Motor neuron (in vitro differentiated cells): ENCODE measurements at places on chromosomes 4 and X. TPM values are rescaled to one million over a fixed set of nuclear protein-coding genes. Genes with fewer than 3 reads are reported as not detected.

DNA sequence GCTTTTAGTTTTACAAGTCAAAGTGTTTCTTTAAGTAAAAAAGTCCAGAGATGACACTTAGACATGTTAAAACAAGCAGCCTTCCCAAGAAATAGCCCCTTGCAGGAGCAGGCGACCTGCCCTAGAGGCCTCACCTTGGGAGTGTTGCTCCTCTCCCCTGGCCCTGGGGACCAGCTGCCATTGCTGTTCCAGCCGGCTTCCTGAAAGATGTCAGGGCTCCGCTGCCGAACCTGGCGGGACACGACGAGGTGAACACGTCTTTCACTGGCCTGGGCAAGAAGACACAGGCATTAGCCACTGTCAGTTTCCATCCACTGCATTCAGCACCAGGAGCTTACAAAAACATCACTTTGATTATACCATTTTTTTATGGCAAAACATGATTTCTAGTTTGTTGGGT lies 104.1 kb downstream of the FIP1L1 start:
- no peak for ATAC-seq

- no peak for ATAC-seq
These were observed 17.7 kb downstream of the UPRT start for GRCh38 chrX:75291611-75292010.

- ATAC-seq = no peak
These were observed 247.7 kb upstream of the FTHL17 start for GRCh38 chrX:31319586-31319985.

DNA sequence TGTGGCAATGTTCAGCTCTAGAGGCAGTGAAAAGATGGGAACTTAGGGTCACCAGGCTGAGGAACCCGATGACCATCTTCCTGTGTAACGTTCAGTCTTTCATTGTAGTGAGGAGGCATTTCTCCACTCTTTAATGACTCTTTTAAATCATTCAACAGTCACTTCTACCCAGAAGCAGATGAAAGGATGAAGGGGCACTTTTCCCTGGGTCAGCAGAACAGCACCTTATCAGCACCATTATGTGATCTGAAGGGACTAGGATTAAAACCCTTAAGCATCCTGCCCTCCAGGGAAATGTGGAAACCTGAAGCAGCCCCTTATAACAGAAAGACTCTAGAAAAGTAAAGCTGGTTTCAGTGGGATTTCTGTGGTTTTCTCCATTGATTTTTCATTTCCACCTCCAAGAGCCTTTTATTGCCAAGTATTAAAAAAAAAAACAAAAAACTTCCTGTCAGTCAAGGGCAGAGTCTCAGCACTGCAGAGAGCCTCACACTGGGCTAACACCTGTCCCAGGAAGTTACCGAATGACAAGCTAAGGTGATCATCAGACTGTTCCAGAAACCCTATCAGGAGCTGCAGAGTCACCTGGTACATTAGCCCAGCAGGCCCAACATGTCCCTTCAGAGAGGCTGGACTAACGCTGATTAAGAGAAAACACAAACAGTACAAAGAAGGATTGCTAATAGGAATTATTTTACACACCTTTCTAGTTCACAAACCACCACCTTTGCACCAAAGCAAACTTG lies 185.9 kb downstream of the SHROOM3 start:
- no peak for ATAC-seq

DNA sequence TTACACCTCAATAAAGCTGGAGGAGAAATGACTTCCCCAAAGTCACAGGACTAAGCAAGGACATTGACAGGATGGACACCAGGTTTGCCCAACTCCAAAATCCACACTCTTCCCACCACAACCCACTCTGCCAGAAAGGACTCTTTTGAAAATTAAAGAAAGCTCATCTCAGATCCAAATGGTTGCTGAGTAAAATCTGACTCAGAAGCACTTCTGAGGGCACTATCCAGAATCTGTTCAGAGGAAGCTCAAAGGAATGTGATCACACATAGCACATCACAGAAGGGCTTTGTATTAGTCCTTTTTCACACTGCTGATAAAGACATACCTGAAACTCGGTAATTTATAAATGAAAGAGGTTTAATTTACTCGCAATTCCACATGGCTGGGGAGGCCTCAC lies 155.5 kb downstream of the RAB28 start:
- ATAC-seq = no peak

DNA sequence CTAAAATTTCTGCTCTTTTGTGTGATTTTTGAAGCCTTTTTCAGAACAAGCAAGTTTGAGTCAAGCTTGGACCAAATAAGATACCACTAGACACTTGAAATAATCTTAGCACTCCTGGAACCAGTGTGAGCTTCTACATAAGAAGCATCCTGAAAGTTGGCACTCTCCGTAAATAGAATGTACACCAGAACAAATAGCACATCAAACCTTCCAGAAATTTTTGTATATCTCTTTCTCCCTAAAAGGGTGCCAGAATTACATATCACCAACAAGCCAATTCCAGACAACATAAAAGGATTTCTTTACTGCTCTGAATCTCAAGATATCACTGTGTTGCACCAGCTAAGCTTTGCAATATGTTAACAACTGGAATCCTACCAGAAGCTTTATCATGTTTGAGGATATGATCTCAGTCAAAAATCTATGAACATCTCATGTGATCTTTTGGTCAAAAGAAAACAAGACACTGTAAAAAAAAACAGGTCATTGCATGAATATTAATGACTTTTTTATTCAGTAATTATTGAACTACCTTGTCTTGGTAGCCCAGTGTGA lies 117.2 kb downstream of the PRSS12 start:
- ATAC-seq = no peak

DNA sequence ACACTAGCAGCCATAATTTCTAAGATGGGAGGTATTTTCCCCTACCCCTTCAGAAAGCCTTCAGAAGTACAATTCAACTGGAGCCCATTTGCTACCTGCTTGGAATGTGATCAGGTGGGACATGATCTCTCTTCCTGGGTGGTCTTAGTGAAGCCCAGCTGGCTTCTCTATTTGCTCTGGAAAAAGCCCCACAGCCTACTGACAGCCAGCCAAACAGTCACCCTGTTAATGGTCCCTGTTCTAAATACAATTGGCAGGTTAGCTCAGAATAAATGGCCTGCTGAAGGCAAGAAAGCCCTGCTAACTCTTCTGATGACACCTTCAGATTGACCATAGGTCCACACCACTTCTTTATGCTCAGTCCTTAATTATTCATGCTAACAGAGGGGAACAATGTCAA lies 39.9 kb downstream of the HS6ST2 start:
- no peak for ATAC-seq

- ATAC-seq = no peak
These were observed 10.1 kb downstream of the ANXA3 start for GRCh38 chr4:78561677-78562076.

DNA sequence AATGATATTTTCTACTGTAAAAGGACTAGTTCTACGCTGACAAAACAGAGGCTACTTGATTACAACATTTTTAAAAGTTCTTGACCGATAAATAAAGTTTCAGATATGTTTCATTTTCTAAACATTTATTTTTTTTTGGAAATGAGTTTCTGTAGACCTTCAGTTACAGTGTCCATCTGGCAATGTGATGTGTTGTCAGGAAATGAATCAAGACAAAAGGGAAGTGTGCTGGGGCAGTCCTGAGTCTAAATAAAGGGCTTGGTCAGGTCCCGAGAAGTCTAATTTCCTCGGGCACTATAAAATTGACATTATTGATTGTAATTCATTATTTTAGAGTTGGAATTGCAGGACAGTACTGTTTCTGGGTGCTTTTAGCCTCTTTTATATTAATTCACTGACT lies 57.0 kb upstream of the FTHL17 start:
- ATAC-seq = no peak

- ATAC-seq = no peak
These were observed 258.1 kb upstream of the AGTR2 start for GRCh38 chrX:115912372-115912897.

DNA sequence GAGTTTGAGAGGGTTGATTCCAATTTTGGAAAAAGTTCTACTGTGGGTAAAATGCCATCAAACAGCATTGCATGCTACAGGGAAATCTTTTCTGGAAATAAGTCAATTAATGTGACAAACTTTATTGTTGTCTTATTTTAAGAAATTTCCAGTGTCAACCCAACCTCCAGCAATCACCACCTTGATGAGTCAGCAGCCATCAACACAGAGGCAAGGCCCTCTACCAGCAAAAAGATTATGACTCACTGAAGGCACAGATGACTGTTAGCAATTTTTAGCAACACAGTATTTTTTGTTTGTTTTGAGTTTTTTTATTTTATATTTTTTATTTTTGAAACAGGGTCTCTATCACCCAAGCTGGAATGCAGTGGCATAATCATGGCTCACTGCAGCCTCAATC lies 165.4 kb upstream of the C1QTNF7 start:
- no peak for ATAC-seq

- ATAC-seq = peak; percentile 99
These were observed 105.6 kb downstream of the HNRNPD start for GRCh38 chr4:82268050-82268825.

DNA sequence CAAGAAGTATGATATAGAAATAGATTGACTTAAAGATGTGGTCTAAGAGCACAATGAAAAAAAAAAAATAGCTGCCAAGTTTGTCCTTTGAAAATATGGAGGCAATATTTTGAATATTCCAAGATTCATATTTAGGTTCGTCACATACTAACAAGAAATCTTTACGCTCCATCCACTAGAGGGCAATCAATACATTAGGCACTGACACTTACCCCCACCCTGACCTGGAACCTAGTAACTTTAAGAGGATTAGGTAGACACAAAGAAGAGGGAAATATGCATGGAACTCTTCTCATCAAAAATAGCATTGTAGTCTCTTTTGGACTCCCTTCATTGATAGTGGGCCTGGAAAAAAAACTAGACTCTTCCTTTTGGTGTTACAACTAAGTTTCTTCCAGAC lies 1108.1 kb downstream of the PCDH19 start:
- no peak for ATAC-seq

DNA sequence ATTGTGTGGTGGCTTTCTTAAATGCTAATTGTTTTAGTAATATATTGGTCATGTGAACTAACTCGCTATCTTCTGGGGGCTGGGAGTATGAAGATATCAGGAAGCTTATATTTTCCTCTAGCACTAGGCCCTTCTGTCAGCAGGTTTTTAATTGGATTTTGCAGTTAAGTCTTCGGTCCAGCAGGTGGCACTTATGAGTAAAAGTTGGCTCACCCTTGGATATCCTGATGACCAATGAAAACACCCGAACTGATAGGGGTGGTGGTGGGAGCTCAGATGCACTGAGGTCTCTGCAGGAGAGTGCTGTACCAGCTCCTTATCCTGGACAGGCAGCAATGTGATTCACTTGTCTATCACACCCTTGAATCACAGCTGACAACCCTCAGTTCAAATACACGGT lies 1365.8 kb upstream of the DIAPH2 start:
- no peak for ATAC-seq

DNA sequence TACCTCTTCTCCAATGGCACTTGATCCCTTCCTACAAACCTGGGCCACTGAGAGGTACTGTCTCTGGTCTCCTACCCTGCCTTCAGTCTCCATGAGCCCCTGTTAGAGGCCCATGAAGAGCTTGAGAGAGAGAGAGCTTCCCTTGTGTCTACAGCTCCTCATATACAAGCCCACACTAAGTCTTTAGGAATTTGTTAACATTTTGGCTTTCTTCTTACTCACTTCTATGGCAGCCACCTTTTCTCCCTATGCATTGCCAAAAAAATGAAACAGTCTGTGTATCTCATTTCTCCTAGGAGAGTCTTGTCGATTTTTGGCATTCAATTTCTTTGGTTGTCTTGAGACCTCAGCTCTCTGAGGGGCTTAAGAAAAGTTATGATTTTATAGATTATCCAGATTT lies 90.9 kb upstream of the LNX1 start:
- ATAC-seq = no peak

DNA sequence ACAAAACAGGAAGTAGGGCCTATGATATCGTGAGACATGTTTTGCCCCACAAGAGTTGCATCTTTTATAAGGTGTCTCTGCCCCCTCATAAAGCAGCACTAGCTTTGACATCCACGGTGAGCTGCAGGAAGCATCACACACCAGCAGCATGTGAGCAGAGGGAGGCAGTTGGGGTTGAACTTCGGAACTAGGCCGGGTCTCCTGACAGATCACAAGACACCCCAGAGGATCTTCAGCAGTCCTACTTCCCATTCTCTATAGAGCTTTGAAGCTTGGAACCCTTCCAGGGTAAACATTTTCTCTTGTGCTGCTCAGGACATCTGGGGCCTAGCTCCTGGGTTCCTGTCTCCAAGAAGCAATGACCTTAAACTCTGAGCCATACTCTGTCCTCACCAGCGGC lies 27.5 kb downstream of the YY2 start:
- ATAC-seq = no peak

DNA sequence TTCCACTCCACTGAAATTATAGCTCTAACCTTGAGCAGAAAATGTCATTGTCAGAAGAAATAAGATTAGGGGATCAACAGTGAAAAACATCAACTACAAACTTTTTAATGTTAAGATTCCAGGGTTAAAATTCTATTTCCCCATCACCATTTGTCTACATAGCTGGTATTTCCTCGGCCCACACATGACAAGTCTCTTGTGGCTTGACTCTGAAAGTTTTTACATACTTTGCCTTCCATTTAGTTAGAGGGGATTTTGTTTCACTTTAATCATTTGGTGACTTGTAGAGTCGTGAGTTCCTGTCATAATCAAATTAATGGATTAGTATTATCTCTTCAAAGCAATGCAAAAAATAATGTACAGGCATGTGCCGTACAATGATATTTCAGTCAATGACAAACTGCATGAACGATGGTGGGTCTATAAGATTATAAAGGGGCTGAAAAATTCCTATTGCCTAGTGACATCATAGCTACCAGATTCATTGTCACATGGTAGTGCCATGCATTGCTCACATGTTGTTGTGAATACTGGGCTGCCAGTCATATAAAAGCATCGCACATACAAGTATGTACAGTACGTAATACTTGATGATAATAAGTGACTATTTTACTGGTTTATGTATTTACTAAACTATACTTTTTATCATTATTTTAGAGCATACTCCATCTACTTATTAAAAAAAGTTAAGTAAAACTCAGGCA lies 72.0 kb downstream of the ING2 start:
- peak; percentile 59 for ATAC-seq

GRCh38 chrX:13968198-13968597 lies 61.5 kb downstream of the GEMIN8 start:
- ATAC-seq = no peak

Gene GRPR
- 31.6 and 31.7 TPM in 2 replicates for total RNA-seq

Gene XPNPEP2
- total RNA-seq = 0.06 TPM in 1 of 2 replicates, not detected in the other

Gene PSAPL1
- total RNA-seq = 0.27 and 0.41 TPM in 2 replicates
